HuH-7.5 (cell line): ENCODE measurements at places on chromosomes 4 and X.

DNA sequence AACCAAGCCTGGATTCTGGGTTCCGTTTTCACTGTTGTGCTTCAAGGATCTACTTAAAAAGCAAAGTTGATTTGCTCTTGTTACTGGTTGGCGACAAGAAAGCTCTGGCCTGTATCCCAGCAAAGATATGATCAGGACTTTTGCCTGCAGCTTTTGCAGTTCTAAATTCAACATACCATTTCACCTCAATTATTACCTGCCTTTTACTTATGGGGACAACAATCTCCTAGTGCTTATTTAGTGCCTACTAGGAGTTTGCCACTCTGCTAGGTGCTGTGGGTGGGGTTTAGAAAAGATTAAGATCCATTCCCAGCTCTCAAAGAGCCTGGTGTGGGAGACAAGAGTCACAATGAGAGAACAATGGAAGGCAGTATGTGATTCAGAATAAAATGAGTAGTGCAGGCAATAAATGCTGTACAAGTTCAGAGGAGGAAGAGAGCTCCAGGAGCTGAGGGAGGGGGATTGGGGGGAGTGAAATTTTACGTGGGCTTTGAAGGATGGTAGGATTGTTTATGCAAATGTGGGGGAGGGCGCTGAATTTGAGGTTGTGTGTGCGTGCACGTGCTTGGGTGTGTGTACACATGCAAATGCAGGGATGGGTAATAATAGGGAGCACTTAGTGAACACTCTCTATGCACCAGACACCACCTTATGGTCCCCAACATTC is 5.0 kb upstream of the TMEM164 start:
- no peak for DNase-seq

DNA sequence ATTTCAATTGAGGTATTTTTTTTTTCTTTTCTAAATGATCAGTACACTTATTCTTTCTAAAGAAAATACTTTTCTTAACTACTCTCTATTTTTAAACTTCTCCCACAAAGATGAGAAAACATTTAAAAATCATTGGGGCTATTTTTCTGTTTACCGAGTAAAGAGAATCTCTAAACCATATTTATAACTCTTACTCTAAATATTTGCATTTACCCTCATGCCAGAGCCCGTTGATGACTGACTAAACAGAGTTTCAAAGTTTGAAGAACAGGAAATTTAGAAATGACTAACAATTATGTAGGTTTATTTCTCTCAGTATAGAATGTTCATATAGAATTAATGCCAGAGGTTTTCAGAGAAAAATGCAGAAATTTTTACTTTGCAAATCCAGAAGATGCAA is 2.7 kb upstream of the ALB start:
- DNase-seq: no peak

DNA sequence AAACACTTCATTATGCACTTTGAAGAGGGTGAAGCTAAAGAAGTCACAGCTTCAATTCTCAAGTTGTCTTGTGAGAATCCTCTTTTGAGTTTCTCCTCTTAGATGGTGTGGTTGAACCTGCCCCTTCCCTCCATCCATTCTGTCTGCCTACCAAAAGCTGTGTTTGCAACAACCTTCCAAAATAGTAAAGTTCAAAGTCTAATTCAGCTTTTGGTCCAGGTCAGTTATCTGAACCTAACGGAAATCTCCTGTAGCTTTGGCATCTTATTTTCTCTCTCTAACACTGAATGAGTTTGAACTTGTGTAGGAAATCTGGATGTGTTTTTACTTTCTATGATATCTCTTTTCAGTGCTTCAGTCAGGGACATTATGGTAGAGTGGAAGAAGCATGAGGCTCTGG is 201.7 kb upstream of the AR start:
- no peak for DNase-seq

GRCh38 chrX:21744060-21744459 is 13.9 kb downstream of the SMPX start:
- no peak for DNase-seq

GRCh38 chr4:55385201-55385649 is 10.5 kb upstream of the TMEM165 start:
- DNase-seq: no peak

DNA sequence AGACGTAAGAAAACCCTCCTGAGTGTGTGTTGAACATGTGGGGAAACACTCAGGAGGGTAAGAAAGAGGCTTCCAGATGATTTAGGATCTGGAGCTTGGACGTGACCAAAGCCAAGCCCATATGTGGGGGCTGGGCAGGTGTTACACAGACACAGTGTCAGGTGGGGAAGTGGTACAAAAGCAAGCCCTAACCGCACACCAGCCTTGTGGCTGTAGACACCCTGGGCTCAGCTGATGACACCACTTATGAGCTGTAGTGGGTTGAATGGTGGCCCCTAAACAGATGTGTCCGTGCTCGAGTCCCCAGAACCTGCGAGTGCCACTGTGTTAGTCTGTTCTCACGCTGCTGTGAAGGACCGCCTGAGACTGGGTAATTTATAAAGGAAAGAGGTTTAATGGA is 25.0 kb upstream of the NSG1 start:
- no peak for DNase-seq

GRCh38 chr4:10104211-10104990 is 12.2 kb downstream of the WDR1 start:
- DNase-seq: no peak

DNA sequence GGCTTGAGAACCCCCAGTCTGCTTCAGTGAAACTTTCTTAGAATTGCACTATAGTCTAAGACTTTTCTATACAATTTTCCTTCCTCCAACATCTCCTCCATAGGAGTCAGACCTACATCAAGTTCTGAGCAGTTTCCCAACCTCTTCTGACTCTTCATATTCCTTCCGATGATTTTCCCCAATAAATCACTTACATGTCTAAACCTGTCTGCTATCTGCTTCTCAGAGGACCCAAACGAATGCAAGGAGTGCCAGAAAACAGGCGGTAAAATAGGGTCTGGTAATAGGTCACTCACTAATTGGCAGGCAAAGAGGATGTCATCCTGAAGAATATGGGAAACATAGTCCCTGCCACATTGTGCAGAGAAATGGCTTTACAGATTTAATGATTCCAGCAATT is 153.9 kb downstream of the PCDH18 start:
- no peak for DNase-seq

DNA sequence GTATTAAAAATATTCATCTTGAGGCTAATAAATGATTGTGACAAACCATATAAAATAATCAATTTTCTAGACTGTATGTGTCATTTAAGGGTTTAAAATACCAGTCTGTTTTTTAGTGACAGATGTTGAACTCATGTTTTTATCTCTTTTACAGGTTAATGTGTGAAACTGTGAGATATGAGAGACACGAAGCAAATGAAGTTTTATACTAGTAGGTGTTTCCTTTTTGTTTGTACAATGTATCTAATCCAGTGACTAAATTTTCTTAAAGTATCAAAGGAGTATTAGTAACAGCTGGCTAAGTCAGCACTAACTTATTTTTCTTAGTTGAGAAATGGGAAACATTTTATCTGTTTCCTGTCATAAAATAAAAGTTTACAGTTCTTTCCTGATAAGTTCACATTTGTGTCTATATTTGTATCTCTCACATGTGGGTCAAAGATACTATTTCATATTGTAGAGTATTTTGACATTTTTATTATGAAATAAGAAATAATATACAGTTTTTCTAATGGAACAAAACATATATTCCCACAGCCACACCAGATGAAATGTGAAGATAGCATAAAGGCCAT is 90.3 kb downstream of the RAPGEF2 start:
- no peak for DNase-seq

- DNase-seq: no peak
Observed at GRCh38 chrX:116111497-116111896, 59.0 kb upstream of the AGTR2 start.

DNA sequence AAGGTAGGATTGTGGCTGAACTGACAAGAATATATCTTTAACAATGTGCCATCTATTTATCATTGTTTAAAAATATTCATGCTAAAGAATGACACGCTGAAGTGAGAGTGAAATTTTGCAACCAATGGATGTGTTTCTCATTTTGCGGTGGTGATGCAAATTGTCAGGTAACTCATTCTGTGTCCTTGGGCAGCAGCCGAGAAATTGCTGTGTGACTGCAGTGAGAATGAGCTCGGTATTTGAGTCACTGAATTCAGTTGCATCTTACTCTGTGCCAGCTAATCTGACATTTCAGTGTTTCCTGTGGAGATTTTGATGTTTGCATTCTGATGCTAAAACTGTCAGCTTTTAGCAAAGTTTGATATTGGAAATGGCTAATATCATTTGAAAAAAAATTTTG is 28.1 kb downstream of the MCUB start:
- DNase-seq: no peak

DNA sequence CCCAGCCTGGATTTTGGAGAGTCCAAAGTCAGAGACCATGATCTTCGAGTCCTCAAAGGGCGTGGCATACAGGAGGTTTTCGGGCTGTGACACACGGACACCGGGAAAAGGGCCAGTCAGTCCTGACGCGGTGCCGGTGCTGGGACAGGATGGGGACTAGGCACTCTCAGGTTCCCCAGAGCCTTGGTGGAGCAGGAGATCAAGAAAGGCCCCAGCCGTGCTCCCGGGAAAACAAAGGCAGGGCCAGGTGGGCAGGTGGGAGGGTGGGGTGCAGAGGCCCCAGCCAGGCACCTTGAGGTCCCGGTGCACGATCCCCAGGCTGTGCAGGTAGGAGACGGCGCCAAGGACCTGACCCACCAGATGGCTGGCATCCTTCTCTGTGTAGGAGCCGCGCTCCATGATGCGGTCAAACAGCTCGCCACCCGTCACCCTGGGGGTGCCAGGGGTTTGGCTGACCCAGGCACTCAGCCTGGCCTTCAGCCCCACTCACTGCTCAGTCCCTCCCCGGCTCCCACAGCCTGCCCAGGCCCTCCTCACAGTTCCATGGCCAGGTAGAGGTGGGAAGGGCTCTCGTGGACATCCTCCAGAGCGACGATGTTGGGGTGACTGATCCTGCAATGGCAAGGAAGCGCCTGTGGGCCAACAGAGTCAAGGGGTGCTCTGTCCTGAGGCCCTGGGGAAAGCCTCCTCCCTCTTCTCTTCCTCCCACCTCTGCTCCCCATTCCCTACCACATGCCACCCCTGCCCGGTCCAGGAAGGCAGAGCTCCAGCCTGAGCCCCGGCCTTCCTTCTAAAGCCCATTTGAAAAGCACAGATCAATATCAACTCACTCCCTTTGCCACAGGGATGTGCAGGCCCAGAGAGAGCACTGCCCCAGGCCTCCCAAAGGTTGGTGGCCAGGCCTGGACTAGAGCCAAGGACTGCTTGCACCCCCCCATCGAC is 1.8 kb downstream of the PNCK start:
- DNase-seq: no peak

DNA sequence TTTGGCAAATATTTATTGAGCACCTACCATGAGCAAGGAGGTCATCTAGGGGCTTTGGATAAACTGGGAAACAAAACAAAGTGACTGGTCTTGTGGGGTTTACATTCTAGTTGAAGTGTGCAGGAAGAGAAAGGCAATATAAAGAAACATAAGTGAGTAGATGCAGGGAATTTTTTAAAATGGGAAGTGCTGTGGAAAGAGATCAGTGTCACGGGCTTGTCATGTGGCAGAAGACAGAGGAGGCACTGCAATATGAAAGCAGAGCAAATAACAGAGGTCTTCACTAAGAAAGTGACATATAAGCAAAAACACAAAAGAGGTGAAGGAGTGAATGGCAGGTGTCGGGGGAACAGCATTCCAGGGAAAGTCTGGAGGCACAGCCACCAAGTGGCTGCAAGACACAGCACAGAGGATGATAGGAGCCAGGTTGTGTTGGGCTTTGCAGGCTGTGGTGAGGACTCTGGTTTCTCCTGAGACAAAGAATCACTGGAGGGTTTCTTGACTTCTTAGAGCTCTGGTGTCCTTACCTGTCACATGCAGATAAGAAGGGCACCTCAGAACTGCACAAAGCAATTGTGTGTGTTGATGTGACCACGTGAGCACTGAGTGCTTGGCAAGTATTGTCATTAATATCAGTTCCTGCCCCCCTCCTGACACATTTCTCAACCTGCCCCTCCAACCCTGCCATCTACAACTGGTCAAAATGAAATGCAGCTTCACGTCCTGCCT is 143.5 kb downstream of the TSPAN5 start:
- no peak for DNase-seq

GRCh38 chrX:15749642-15750610 is 11.9 kb downstream of the CA5B start:
- no peak for DNase-seq

- DNase-seq: no peak
Observed at GRCh38 chr4:124183926-124184325, 528.6 kb downstream of the ANKRD50 start.

DNA sequence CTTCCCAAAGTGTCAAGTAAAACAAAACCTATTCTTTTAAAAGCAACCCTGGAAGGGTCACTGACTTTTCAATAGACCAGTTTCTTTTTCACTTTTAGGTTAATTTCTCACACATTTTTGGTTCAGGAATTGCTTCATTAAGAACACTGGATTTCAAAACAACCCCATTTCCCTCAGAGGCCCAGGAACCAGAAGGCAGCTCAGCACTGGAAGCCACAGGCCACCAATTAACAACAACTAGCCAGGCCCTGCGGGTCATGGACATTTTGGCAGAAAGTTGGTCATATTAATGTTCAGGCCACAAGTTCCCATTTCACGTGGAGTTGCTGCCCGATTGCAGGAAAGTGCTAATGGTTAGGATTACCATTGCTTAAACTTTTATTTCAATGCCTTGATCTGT is 39.8 kb downstream of the HAND2 start:
- no peak for DNase-seq

DNA sequence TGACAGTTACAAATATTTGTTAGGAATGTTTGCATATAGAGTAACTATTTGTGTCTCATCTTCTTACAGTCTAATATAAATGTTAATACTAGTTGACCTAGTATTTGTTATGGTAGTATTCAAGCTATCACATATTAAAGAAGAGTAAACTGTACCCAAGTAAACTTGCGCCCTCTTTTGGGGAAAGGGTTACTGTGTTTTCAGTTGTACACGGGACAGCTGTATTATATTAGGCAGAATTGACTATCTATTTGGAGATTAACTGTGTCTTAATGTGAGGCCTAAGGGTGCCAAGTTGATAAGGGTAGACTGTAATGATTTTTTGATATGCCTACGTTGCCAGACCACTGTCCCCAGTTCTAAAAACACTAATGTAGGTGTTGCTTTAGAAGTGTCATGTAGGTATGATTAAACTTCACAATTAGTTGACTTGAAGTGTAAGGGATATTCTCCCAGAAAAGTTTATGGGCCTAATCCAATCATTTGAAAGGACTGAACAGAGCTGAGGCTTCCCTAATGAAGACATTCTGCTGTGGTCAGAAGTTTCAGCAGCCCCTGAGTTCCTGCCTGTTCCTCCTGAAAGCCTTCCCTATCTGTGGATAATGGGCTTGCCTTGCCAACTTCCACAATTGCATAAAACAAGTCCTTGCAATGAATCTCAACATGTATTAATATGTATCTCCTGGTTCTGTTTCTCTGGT is 172.8 kb upstream of the CXCL13 start:
- DNase-seq: no peak

GRCh38 chr4:81896936-81897335 is 425.2 kb upstream of the RASGEF1B start:
- no peak for DNase-seq

GRCh38 chr4:73311428-73311827 is 52.8 kb upstream of the ANKRD17 start:
- DNase-seq: no peak

GRCh38 chr4:112593438-112594133 is 43.1 kb downstream of the ZGRF1 start:
- no peak for DNase-seq

- DNase-seq: no peak
Observed at GRCh38 chr4:173866322-173867026, 336.4 kb upstream of the HAND2 start.

GRCh38 chr4:111400741-111401140 is 744.5 kb upstream of the FAM241A start:
- no peak for DNase-seq
